RWPE1 (cell line): ENCODE measurements at places on chromosomes 12 and 14.

- DNase-seq = no peak
Measured at GRCh38 chr14:106662936-106663550, 1136.7 kb downstream of the TMEM121 start.

DNA sequence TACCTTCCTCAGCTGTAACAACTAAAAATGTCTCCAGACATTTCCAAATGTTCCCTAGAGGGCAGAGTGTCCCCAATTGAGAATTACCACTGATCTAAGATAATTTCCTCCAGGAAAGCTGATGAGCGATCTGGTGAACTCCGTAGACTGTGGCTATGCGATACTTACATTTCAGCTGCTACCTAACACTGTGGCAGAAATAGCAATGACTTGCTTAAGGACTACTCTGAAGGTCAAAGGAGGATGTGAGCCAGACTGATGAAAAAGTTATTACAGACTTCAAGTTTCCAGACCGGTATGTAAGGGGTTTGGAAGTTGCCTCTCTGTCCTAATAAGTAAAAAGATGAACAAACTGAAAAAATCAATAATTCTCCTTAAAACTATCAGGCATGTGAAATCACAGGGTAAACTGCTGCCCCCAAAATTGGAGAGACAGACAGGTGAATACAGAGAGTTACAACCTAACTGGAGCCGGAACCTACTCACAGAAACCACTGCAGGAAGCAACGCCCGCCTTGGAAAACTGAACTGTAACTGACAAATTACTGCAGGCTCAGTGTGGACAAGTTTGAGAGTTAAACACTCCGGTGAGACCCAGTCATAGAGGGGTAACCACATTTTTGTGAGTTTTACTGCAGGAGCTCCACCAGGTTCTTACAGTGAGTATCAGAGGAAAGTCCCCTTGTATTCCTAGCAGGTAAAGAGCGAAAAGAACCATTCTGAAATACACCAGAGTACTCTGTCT is 60.0 kb upstream of the PARP11 start:
- DNase-seq = no peak

DNA sequence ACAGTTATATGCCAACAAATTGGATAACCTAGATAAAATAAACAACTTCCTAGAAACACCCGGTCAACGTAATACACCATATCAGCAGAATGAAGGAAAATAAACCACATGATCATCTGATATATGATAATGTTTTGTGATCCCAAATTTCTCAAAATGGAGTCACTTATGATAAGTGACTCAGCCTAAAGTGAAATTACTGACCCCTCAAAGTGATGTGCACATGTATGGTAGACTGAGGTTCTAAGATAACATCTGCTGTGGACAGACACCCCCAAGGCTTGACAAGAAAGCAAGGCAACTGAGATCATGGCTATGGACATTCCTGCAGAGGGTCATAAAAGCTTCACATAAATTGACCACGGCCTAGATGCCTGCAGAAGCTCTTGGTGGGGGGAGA is 105.1 kb upstream of the DCN start:
- no peak for DNase-seq

DNA sequence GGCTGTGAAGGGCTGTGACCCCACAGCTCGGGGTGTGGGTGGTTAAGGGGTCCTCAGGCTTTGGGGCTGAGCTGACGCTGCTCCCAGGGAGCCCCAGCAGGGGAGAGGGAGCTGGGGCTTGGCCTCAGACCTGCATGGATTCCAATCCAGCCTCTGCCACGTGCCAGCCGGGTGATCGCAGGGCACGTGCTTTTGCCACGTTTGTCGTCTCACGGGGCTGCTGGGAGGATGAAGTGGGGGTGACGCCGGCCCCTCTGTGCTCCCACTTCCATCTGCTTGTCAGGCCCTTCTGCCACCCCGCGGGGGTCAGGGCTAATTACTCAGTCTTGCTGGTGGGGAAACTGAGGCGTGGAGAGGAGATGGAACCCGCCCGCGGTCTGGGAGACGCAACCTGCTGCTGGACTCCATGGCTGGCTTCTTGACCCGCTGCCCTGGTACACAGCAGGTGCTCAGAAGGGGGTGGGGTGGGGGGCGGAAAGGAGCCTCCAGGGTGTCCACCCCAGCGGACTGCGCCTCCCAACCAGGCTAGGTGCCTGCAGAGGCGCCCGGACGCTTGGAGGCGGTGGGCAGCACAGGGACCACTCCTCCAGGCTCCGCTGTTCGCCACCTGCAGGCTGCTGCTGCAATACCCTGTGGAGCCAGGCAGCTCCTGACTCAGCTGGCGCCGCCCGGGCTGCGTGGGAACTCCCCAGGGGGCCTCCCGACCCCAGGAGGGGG is 36.4 kb upstream of the PRIMA1 start:
- DNase-seq = no peak

DNA sequence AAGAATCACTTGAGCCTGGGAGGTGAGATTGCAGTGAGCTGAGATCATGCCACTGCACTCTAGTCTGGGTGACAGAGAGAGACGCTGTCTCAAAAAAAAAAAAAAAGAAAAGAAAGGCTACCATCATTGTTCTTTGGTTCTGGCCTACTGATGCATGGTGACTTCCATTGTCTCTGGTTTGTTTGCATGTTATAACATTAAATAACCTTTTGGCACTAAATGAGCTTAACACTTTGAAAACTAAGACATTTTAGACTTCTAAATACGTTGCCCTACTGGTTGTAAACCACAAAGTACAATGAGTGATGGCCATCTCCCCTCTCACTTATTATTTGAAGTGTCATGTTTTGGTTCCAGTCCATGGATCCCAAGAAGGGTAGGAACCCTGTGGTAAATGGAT is 152.9 kb upstream of the CPM start:
- no peak for DNase-seq

DNA sequence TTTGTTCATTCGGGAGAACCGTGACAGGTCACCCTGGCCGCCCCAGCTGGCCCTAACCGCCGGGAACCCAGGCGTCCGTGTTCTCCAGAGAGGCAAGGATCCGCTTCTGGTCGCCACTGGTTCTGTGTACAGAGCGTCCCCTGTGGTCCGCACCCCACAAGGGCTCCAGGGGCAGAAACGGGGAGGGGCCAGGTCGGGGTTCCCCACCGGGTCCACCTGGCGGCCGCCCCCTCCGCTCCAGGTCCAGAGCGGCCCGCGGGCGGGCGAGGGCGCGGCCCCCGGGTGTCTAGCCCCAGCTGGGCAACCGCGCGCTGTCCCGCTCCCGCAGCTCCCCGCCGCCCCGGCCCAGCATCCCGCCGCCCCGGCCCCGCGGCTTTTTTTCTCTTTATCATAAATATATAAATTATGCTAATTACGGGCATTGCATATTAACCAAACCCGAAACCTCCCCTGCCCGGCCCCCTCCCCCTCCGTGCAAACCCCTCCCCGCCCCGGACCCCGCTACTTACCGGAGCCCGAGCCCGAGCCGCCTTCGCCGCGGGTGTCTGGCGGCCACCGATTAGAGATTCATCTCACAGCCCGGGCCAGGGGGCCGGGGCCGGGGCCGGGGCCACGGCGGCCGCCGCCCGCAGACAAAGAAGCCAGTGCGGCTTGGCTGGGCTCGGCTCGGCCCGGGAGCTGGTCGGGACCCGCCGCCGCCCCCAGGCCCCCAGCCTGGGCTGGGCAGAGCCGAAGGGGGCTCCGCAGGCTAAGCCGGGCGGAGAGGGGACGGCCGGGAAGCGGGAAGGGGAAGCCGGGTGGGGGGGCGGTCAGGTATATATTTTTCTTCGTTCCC is 512 bp downstream of the POU6F1 start:
- peak; percentile 46 for DNase-seq

- no peak for DNase-seq
Measured at GRCh38 chr12:53343969-53344368, 7.8 kb upstream of the SP7 start.

GRCh38 chr14:72549026-72549425 is 344.9 kb downstream of the DPF3 start:
- DNase-seq = no peak

GRCh38 chr14:67440513-67440912 is 28.5 kb upstream of the PLEK2 start:
- DNase-seq = no peak

- DNase-seq = no peak
Measured at GRCh38 chr12:80513211-80513610, 69.2 kb downstream of the PTPRQ start.

DNA sequence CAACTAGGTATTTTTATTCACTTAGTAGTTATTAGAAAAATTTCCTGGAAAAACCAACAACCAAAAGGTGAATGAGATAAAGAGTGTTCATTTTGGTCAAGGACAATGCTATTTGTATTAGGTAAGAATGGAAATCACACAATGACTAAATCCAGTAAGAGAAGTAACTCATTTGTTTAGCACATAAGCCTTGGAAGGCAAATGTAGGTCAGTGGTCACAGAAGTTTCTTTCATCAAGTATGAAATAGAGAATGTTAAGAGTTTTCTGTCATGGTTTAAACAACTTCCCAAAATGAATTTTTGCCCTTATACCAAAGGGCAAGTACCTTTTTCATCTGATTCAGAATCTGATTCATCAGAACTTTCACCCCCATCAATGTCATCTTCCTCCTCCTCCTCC is 101.7 kb downstream of the KIF21A start:
- DNase-seq = no peak

DNA sequence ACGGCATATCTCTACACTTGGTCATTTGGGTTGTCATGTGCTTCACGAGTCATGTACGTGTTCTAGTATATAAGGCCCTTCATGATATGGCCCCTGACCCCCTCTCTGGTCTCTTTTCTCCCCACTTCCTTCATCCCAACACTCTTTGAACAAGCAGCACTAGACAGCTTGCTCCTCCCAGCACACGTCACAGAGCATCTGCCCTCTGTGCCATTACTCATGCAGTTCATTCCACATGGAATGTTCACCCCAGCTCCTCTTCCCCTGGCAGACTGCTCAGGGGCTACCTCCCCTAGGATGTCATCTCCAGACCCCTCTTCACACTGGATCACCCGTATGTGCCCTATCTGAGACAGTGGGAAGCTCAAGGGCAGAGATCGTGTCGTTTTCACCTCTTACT is 14.1 kb upstream of the LRP1-AS start:
- no peak for DNase-seq

- no peak for DNase-seq
Measured at GRCh38 chr12:71546322-71546861, 106.8 kb downstream of the LGR5 start.

DNA sequence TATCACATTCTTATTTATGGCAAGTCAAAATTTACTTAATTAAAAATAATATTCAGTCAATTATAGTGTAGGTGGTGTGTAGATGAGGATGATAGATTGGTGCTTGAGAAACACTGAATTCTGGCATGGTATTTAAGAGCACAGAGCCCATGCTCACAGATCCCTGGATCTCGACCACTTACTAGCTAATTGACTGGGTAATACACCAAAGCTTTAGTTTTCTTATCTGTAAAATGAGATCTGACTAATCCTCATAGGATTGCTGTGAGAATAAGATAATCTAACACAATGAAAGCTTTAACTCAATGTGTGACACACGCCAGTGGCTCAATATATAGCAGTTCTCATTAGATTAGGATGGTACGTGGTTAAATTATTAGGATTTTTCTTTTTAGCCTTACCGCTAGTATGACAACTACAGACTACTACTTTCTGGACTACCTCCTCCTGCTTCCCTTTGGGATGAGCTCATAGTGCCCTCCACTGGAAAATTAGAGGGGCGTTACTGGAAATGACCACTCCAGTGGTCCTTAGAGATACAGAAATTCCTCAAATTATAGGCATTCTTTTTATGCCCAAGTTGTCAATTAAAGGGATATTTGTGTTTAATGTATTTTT is 482.8 kb upstream of the TBX3 start:
- DNase-seq = no peak
